ENCODE measurements at places on chromosomes 12 and 14.

DNA sequence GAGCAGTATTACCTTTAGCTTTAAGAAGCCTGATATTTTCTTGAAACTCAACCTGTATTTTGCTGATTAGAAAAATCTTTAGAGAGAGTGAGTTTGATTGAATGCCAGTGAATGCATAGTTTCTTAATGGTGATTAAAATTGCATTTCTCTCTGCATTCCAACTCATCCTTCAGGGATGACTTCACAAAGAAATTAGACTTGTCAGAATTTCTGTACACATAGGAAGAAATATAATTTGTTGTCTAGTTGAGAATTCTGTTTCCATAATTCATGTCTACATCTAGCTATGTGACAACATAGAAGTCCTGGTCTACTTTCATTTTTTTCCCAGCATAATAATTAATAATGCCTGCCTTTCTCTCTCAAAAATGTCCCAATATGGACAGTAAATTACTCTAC, 136.6 kb downstream of the OTOGL start:
- DNase-seq = no peak

DNA sequence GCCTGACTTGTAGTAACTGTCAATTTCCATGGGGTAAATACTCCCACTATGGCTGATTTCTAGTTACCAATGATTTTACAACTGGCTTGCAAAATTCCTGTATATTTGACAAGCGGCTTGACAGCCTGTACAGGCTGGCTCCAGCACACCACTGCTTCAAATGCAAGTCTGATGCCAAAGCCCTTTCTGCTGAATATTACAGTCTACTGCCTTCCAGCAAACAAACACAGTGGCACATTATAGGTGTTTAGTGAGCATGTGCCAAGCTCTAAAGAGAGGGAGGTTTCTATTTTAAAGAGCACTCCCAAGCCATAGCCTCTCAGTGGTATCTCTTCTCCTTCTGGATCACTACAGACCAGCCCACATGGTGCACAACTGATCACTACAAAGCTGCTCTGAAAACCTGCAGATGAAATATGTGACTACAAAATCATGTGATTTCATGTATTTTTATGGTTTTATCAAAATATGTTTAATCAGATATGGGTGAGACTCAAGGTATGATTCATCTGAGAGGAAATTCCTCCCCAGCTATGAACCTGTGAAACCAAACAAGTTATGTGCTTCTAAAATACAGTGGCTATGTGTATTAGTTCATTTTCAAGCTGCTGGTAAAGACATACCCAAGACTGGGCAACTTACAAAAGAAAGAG, 101.5 kb downstream of the RPAP3 start:
- DNase-seq = no peak

DNA sequence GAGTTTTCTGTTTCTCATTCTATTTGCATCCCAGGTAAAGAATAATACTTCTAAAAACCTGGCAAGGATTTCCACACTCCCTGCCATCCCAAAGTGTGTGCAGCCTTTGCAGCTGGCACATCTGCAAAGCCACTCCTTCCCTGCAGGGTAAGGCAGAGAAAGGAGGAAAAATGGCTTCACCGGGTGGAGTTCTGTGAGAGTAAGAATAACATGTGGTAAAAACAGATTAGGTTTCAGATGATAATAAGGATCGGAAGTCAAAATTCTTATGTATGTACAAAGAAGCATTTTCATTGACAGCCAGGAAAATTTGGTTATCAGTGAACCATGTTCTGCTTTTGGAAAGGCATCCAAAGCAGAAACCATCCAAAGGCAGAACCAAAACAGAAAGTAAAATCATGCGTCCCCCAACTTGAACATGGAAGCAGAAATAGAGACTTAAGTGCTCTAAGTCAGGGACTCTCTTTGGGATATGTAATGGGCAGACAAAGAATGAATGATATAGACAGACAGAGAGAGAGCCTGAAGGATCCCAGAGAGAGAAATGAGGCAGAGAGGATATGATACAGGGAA, 192.6 kb upstream of the CCDC196 start:
- DNase-seq = no peak

DNA sequence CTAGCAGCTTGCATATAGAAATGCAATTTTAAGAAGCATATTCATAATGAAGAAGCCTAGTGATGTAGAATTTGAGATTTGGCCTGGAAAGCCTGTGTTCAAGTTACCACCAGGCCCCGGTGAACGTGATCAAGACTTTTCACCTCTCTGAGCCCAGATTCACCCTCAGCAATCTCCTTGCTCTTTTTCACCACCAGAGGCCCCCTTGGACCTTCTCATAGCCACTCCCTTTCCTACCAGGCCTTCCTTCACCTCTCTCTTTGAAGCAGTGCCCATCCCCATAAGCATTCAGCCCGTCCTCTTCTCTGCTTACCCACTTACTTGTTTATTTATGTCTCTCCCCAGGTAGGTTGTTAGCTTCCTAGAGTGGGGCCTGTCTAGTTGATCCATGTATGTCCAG, 1280.9 kb downstream of the AACS start:
- DNase-seq = peak; percentile 10

- no peak for DNase-seq
Measured at GRCh38 chr12:62766496-62766895, 168.5 kb downstream of the PPM1H start.

DNA sequence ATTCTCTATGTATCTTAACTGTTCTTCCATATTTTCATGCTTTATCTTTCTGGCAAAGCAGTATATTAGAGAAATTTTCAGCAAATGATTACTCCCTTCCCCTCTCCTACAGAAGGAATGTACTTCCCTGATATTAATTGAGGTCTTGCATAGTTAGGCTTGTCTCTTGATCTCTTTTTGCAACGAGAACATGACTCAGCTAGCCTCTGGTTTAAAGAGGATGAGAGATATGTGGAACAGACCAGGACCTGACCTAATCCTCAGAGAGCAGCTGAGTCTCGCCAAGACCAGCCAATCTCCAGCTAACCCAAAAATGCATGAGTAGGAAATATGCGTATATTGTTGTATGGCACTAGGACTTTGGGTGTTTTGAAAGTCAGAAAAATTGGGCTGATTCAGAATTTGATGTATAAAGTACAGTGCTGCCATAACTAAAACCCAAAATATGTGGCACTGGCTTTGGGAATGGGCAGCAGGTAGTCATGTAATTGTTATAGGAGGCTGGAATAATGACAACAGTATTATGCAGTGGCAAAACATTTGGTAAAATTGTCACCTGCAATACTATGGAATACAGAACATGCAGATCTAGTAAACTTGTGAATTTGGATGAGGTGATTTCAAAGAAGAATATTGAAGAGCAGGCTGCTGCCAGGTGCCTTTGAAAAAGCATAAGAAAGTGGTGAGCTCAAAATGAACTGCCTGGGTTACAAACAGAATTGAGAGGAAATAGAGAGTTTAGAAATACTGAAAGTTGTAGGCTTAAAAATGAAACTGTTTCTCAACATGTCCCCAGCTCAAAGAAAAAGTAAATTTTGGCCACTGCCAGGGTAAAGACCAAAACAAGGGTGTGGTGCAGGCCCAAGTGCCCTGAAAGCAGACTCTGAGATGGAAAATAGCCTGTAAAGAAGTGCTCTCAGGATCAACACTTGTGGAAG, 9.3 kb upstream of the USP15 start:
- DNase-seq = peak; percentile 18

- no peak for DNase-seq
Measured at GRCh38 chr14:21924479-21924878, 250.9 kb upstream of the OR4E1 start.

- DNase-seq = peak; percentile 50
Measured at GRCh38 chr14:94689218-94689984, 77.2 kb downstream of the SERPINA3 start.

DNA sequence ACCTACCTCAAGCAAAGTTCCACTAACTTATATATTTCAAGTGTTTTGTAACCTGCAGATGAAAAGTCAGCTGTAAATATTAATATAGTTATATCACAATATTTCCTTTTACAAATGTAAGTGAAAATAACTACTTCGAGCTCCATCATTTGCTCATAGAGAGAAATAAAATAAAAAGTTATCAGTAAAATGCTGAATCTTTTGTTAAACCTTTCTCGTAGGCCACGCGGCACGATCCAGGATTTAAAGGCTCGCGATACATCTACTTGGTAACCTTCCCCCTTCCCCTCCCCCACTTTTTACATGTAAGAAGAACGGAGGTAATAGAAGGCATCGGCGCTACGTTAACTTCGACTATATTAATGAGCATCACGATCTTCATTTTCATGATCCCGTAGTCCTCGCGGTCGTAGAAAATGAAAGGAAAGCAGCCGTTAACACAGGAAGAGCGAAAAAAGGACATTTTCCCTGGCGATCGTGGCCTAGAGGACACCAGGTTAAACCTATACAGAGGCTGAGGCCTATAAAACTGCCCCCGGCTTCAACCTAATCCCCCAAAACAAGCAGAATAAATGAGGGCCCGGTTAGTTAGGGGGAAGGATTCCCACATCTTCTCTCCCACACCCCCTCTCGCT, 508 bp downstream of the HNRNPC start:
- peak; percentile 28 for DNase-seq

GRCh38 chr14:104429291-104429861, 150.2 kb upstream of the C14orf180 start:
- no peak for DNase-seq

- DNase-seq = no peak
Measured at GRCh38 chr12:32309811-32310736, 89.3 kb upstream of the FGD4 start.

- no peak for DNase-seq
Measured at GRCh38 chr12:77590306-77590705, 240.4 kb upstream of the NAV3 start.

GRCh38 chr14:29458547-29458946, 469.1 kb downstream of the PRKD1 start:
- no peak for DNase-seq

GRCh38 chr12:102793921-102794320, 123.1 kb downstream of the PAH start:
- DNase-seq = no peak

DNA sequence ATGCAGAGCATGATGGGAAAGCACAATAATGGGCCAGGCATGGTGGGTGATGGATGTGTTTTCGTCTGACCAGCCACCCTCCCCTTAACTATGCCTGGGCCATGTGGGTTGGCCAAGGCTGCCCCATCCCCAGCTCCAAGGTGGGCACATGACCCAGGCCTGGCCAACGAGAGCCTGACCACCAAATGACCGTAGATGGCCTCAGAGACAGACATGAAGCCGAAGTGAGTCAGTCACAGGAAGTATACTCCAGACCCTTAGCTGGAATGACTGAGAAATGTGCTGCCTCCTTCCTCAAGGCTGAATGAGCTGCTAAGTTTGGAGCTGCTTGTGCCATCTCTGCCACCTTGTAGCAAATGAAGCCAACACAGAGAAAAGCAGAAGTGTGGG, 233.6 kb downstream of the BCL11B start:
- DNase-seq = peak; percentile 59

- DNase-seq = no peak
Measured at GRCh38 chr12:89884416-89884898, 175.8 kb upstream of the ATP2B1 start.

- peak; percentile 57 for DNase-seq
Measured at GRCh38 chr12:109775172-109775881, 57.9 kb downstream of the TRPV4 start.

DNA sequence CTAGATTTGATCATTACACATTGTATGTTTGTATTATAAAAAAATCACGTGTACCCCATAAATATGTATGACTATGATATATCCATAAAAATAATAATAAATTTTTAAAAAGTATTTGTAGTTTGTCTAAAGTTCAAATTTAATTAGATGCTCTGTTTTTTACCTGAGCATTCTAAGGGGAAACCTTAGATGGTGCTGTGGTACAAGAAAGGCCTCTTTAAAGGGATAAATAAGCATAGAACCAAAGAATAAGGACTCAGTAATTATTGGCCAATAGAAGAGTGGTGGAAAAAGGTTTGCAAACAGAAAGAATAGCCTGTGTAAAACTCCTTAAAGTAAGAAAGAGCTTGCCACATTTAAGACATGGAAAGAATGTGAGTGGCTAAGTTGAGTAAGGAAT, 580.1 kb upstream of the SEL1L start:
- DNase-seq = no peak

DNA sequence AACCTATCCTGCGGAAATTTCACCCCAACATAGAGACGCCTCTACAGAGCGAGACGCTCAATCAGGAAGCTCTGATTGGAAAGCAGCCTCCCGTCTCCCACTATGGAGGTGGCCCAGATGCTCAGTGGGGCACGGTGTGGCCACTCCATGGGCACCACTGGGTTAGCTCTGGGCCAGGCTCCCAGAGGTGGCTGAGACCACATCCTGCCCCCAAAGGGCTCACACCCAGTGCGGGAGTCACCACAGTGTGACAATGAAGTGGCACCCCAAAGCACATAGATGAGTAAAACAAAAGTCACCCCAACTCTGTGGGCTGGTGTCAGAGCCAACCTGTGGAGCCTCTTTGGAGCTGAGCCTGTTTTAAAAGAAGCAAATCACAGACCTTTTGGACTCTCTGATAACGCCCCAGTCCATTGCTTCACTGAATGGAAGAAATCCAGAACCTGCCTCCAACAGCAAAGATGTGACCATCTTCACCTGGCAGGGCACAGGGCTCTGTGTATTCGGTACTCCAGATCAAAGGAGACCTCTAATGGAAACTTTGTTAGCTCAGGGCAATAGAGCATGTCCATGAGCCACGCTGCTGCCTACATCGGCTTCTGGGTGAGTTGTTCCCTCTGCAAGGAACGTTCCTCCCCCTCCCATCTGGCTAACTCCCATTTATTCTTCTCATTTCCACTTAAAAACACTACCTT, 19.6 kb downstream of the CLMN start:
- no peak for DNase-seq

- no peak for DNase-seq
Measured at GRCh38 chr14:23392613-23393012, 15.5 kb downstream of the MYH6 start.

DNA sequence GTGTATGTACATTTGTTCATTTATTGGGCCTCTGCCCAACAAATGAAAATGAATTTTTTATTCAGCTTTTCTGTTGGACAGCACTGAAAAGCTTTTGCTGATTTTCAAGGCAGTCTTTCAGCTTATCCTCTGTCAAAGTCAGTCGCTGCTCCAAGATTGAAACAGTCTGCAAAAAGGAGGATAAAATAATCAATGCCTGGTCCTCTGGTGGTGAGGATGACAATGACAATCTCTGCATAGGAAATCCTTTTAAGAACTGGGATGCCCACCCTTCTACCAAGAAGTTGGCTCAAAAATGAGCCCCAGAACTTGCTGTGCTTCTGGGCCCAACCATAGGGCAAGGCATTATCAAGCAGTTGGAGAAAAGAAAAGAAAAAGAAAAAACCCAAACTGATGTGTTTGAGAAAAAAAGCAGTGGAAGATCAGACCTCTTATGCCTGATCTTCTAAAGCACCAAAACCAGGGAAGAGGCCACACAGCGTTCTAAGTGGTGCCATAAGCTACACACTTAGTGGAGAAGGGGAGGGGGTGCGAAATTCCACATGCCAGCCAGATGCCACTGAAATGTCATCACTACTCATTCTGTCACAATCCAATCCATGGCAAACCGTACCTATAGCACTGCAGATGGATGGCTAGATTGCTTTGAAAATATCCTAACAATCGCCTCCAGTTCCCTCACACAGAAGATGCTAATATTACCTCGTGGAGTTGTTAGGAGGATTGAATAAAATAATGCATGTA, 69.0 kb upstream of the DUSP6 start:
- no peak for DNase-seq

GRCh38 chr14:22801716-22802115, 13.5 kb downstream of the SLC7A7 start:
- no peak for DNase-seq

GRCh38 chr12:57846285-57846576, 298 bp downstream of the CTDSP2 start:
- no peak for DNase-seq

Data from HT1080 (cell line).